Brain microvascular endothelial cell (primary cell): ENCODE measurements at places on chromosomes 12 and 14.

DNA sequence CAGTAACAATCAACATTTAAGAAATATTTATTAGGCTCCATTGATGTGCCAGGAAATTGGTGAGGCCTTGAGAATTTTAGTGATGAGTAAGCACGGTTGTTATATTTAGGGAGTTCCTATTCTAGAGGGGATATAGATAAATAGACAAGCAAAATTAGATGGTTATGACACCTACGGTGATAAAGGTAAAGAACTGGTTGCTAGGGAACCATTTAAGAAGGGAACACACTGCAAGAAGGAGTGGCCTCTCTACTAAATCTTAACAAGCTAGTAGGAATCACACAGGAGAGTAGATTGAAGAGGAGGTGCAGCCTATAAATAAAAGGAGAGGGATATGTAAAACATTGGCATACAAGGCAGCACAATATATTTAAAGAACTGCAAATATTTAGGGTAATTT lies 155.2 kb downstream of the LRIG3 start:
- no peak for DNase-seq

GRCh38 chr12:120748242-120748641 lies 22.6 kb downstream of the ACADS start:
- DNase-seq: no peak

DNA sequence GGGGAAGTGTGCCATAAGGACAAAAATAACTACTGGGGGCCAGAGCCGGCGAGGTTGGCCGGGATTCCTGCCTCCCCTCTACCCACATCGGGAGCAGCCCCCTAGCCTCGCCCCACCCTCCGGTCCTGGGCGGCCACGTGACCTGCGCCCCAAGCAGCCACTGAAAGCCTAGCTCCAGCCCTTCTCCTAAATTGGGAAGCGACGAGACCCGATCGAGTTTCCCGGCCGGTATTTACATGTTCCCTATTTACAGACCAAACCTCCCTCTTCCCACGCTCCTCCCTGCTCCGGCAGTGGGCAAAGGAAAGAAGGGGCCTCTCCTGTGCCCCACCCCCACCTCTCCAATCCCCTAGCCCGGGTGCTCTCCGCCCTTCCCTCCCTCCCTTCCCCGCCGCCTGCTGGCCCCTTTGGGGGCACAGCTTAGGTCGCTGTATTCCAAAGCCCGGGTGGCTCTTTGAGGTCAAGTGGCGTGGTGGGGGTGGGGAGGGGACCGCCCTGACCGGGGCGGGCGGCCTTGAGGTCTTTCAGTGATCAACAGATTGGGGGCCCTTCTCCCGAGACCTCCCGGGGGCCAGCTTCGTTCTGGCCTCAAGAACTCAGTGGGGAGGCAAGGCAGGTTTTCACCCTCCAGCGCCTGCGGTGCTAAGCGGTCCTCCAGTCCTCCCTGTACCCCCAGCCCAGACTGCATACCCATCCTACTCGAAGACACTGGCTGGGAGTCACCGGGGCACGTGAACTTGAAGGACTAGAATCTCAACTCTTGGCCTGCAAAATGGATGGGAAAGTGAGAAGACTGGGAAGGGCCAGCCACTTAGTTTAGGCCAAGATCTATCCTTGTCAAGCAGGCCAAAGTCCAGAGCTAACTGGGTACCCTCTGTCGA lies 6.3 kb upstream of the CTDSP2 start:
- DNase-seq: no peak

DNA sequence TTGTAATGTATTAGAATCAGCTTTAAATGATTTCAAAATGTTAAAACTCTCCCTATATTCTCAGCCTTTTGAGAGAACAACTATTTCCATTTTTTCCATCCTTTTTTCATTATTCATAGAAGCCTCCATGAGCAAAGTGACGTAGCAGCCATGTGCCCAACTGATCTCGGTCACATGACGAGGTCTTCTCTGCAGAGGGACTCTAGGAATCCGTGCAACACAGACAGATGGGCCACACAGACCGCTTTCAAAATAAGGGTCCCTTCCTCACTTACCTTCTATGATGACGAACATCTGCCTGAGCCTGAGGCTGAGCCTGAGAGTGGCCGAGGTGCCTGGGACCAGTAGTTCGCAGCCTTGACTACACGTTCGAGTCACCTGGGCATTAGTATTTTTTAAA lies 293.8 kb downstream of the FOXN3 start:
- DNase-seq: no peak

DNA sequence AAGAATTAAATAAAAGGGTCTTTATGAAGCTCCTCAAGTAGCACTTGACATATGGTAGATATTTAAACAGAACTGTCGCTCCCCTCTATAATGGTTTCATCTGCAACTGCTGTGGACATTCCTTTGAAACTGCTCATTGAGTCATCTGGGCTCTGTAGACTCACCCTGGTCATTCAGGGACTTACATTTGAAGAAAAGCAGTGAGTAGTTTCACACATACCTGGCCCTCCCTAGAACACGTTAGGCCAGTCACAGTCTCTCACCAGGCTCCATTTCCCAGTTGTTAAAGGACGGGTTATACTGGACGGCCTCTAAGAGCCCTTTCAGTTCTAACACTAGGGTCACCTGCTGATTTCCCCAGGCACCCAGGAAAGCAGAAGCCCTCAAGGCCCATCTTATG lies 217.0 kb downstream of the BCL11B start:
- DNase-seq: no peak

DNA sequence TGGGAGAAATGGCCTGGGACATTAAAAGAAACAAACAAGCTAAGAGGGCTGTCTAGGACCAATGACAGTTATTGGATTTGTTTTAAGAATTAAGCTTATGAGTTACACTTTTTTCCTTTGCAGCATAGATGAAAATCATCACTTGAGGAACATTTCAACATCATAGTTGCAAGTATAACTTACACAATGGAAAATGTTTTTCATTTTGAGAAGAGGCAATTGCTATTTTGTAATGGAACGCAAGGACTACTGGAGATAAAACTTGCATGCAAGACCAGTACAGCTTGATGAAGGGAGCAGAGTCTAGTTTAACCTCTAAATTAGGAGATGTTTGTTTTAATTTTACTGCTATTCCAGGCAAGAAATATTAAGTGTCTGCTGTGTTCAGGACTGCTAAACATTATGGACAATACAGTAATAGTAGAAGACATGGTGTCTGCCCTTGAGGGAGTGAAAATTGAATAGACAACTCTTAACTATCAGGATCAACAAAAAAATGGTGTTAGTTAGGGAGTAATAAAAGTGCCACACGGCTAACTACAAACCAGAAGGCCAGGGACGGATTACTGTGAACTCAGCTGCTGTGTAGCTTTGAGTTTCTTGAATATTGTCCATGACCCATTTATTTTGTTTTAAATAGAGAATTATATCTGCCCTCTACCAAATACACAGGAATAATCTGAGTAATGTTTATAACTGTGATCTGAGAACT lies 374.5 kb downstream of the RAD51B start:
- no peak for DNase-seq

- no peak for DNase-seq
These were observed 25.3 kb downstream of the PIGH start for GRCh38 chr14:67574806-67575205.

GRCh38 chr14:21070083-21070609 lies at the start of gene ARHGEF40:
ARHGEF40 (plus strand) TSS chr14:21070304; CDS start chr14:21070397, 93 bp downstream.
- peak; percentile 14 for DNase-seq

DNA sequence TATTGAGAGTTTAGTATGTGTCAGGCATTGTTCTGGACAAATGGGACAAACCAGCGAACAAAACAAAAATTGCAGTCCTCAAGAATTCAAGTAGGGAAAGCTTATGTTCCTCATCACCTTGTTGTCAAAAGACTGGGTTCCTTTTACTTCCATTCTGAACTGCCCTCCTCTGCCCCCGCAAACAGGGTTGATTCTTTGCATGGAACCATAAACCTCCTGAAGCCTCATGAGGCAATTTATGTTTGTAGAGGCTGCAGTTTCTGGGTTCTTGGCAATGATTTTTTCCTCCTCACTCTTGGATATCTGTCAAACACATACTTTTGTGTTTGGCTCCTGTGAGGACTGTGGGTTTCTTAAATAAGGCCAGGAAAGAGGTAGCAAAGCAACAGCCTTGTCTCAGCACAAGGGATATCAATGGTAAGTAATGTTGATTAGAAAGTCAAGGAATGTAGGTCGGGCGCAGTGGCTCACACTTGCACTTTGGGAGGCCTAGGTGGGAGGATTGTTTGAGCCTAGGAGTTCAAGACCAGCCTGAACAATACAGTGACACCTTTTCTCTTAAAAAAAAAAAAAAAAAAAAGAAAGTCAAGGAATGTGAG lies 13.9 kb downstream of the COPZ1 start:
- DNase-seq: no peak
